Urothelium cell line (cell line): ENCODE measurements at places on chromosomes 2 and 18.

- DNase-seq = no peak
These were observed 2012.0 kb upstream of the LRRTM1 start for GRCh38 chr2:82316586-82316985.

DNA sequence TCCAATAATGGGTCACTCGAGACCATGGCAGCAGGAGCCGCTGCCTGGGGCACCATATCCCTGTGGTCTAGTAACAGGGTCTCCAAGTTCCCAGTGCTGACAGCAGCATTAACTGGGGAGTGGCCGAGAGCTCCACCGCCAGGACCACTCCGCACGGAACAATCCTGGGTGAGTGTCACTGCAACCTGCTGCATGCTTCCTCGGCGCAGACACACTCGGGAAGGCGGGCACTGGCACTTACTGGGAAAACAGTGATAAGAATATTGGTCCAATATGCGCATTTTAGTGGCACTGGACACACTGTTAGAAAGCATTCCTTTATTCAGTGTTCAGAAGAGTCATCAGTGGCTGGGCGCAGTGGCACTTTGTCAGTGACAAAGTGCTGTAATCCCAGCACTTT lies 29.7 kb downstream of the FAM228A start:
- DNase-seq = no peak

- DNase-seq = no peak
These were observed 77.2 kb downstream of the TCF4 start for GRCh38 chr18:55510809-55511208.

DNA sequence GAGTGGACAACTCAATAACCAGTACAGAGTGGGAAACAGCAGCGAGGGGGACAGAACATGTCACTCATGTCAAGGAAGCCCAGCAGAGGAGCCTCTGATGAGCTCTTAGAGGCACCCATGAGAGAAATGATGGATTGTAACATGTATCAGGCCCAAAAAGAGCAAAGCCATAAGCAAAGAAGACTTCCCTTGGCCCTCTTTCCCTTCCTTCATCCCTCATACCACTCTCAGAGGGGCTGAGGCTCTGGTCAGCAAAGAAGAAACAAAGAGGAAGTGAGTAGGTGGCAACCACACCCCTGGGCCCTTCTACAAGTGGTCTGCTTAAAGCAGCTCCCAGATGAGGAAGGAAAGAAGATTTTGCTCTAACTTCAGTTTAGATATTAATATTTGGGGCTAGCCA lies 112.8 kb downstream of the CDC42EP3 start:
- no peak for DNase-seq

DNA sequence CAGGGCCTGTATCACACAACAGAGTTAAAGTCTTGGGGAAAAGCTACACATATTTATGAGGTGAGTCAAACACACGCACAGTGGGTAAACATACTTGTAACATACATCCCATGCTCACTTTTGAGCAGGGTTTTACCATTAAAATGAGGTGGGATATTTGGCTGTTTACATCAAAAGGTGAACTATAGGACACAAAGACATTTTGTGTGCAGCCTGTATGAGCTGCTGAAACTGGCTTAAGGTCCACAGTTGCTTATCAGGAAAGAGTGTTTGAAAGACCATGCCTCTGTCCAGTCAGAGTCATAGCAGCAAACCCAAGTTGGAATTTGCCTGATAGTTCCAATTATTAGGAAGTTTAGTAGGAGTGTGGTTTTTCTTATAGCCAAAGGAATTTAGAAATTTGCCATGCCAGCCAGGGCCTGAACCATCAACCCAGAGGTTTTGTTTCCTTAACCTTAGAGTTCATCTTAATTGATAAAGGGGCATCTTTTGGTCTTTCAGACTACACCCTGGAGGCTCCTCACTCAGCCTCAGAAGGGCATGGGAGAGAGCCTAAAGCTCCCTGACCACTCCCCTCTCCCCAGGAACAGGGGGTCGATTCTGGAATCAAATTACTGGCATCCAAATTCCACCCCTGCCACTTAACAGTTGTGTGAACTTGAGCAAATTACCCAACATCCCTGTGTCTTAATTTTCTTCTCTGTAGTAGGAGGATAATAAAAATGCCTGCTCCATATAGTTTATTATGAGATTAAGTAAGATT lies 29.9 kb upstream of the L3MBTL4 start:
- no peak for DNase-seq

- DNase-seq = no peak
These were observed 33.0 kb downstream of the RAB1A start for GRCh38 chr2:65096948-65097347.

- no peak for DNase-seq
These were observed 34.9 kb downstream of the RNU4ATAC start for GRCh38 chr2:121565389-121566250.

GRCh38 chr2:104849618-104850141 lies 4.2 kb upstream of the POU3F3 start:
- DNase-seq = peak; percentile 57

DNA sequence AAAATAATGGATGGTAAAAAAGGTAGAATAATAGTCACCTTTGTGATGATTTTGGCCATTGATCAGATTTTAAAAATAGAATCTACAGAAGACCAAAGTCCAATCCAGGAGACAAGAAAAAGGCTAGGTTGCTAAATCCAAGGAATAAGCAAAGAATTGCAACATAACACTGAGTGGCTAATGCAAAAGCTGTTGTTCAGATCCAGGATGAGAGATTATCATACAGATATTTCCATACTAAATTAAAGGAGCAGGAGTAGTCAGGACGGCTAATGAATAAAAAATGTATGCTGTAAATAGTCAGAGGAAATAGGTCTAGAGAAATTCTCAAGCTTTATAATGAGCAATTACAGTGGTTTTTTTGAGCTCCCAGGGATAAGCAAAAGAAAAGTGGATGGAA lies 745.9 kb upstream of the ACVR2A start:
- no peak for DNase-seq

DNA sequence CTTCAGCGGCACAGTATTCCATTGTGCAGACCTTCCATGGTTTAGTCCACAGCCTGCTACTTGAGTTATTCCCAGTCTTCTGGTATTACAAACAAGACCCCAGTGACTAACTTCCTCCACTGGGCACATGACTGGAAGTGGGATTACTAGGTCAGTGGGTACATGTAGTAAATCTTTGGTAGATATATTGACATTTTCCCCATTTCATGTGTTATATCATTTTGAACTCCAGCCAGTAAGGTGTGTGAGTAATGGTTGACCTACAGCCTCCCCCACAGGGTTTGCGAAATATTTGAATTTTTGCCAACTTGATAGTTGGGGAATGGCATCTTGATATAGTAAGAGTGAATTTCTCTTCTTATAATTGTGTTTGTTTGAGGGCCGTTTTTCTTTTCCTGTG lies 58.8 kb downstream of the RNF144A start:
- DNase-seq = peak; percentile 11

GRCh38 chr2:79585701-79586433 lies 73.0 kb downstream of the CTNNA2 start:
- peak; percentile 74 for DNase-seq

- DNase-seq = no peak
These were observed 8.9 kb downstream of the ARHGAP25 start for GRCh38 chr2:68743531-68743930.

GRCh38 chr18:63261029-63261428 lies 58.5 kb downstream of the BCL2 start:
- no peak for DNase-seq

DNA sequence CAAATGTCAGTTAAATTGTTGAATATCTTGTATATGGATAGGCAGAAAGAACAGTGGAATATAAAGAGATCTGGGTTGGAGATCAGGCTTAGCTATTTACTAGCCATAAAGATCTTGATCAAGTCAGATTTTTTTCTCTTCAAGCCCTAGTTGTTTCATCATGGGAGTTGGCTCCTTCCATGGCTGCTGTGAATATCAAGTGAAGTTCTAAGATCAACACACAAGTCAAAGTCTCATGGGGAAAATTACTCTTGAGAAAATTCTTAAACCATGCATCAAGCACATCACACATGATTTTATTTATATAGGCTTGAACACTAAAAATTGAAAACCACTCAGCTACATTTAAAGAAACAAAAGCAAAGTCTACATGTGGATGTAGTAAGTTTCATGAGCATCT lies 79.8 kb downstream of the C1D start:
- no peak for DNase-seq

DNA sequence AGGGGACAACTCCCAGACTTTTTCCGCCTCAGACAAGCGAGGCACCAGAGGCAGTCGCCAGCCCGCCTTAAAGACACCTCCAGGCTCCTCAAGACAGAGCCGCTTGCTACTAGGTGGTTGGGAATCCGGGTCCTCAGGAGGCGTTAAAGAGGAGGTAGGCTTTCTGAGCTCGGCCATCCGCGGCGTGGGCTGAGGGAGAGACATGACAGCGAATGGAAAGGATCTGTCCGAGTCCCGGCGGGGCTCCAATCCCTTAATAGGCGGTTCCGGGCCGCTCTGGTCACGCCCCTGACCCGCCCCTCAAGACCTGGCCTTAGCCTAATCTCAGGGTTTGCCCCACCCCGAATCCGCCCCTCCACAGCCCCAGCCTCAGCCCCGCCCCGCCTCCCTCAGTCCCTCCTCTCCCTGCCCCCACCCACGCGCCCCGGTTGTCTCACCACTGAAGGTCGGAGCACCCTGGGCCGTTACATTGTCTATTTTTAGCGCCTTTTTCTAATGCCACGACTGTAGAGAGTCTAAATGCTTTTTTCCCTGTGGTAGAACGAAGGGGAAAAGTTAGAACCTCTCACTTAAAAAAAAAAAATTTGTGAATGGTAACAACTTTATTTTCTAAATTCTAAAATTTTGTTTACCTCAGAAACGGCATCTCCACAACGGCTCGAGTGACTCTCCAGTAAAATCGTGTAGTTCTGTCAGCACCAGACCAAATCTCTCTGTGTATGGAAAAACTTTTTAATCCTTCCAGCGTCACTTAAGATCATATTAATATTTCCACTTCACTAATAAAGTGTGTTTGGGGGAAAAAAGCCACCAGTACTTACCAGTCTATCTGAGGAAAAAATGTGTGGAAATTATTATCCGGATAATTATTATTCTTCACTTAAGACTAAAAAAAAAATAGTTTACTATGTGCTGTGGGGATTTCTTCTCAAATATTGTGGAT lies at the start of gene RAD51AP2:
RAD51AP2 (minus strand) TSS at position 229 of the 943 bp plus-strand sequence; CDS start at position 204, 25 bp downstream.
- peak; percentile 76 for DNase-seq

- DNase-seq = no peak
These were observed 35.8 kb upstream of the EPG5 start for GRCh38 chr18:46002934-46003333.

DNA sequence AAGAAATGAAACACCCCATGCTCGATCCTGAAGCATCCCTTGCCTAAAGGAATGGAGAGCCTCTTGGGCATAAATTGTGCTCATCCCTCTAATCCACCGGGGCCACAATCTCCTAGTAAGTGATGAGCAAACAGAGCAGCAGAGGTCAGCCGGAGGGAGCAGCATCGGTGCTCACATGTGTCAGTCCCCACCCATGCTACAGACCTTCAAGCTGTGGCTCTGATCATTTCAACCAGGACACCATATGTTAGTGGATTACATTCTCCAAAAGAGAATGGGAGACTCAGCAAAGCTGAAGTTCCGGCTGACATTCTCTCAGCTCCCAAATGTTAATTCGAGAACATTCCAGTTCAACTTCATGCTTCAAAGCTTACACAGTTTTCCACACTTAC lies 75.6 kb downstream of the AAK1 start:
- no peak for DNase-seq
